ENCODE measurements at places on chromosomes 3 and 15. TPM values are rescaled to one million over a fixed set of nuclear protein-coding genes. Genes with fewer than 3 reads are reported as not detected.

The LMCD1 gene
- total RNA-seq = 44.2 TPM

The GNAT1 gene
- total RNA-seq = not detected

The AGTR1 gene
- total RNA-seq = 2.9 TPM

The CSTA gene
- total RNA-seq = 8.0 TPM

The ZNF502 gene
- total RNA-seq = 3.4 TPM

The ATP13A4 gene
- total RNA-seq = 0.18 TPM

The LMLN gene
- 6.5 TPM for total RNA-seq

The NDN gene
- total RNA-seq = 41.5 TPM

The PAQR5 gene
- total RNA-seq = 9.6 TPM

The MOBP gene
- not detected for total RNA-seq

The SLC22A14 gene
- under 0.01 TPM for total RNA-seq

The ROPN1 gene
- not detected for total RNA-seq

The DTWD1 gene
- 68.6 TPM for total RNA-seq

The FBXO40 gene
- not detected for total RNA-seq

The PTX3 gene
- 679 TPM for total RNA-seq

The FOXB1 gene
- not detected for total RNA-seq

The ESYT3 gene
- 0.28 TPM for total RNA-seq

The MCF2L2 gene
- total RNA-seq = 0.37 TPM

The IQCH gene
- 3.3 TPM for total RNA-seq

All from smooth muscle cell of bladder (primary cell).